ENCODE measurements at places on chromosomes 7 and 10.

- peak; percentile 28 for DNase-seq
Measured at GRCh38 chr7:85125651-85126131, 61.2 kb downstream of the SEMA3D start.

DNA sequence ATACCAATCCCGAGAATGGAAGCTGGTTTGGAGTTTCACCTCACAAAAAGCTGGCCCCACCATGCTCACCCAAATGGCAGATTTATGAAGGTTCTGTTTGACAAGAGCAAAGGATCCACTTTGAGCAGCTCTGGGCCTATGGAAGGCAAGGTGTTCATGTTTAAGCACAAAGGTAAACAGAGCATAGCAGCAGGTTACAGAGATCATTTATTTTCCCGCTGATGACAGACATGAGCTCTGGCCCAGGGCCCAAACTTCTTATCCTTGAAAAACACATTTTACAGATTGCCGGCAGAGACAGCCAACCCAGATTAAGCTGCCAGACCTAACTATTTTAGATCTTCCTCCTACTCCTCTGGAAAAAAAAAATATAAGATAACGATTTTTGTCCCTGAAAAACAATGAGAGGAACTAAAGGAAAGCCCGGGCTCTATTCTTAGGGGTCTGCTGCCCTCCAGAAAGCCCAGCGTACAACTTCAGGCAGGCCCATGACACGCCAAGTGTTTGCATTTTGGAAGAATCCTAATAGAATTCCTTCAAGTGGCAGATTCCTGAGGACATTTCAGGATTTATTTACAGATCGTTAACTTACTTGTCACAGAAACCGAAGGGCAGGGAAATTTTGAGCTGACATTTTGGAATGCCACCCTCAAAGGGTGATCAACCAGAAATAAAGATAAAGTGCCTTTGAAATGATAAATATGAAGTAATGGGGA is 40.0 kb downstream of the SYPL1 start:
- no peak for DNase-seq

GRCh38 chr10:133307776-133308420 is 774 bp downstream of the TUBGCP2 start:
- no peak for DNase-seq

GRCh38 chr7:135164357-135165061 is 6.0 kb downstream of the CYREN start:
- DNase-seq: no peak

- no peak for DNase-seq
Measured at GRCh38 chr10:120517881-120518484, 61.0 kb downstream of the PLPP4 start.

DNA sequence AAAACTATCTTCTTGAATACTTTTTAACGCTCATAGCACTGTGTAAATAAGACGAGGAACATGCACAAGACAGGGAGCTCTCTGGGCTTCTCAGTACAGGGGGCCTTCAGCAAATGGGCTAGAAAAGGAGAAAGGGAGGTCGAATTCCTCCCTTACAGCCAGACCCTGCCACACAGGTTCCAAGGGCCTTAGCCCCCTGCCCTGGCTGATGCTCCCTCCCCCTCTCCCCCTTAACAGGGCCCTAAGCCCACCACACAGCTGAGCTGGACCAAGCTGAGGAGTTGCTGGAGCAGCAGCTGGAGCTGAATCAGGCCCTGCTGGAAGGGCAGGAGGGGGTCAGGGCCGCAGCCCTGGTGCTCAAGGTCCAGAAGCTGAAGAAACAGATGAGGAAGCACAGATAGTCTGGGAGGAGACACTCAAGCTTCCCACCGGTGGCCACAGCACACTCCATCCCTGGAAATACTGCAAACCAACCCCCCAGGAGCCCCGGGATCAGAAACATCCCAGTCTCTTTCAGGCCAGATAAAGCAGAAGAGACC is 153.9 kb downstream of the SNX13 start:
- no peak for DNase-seq

DNA sequence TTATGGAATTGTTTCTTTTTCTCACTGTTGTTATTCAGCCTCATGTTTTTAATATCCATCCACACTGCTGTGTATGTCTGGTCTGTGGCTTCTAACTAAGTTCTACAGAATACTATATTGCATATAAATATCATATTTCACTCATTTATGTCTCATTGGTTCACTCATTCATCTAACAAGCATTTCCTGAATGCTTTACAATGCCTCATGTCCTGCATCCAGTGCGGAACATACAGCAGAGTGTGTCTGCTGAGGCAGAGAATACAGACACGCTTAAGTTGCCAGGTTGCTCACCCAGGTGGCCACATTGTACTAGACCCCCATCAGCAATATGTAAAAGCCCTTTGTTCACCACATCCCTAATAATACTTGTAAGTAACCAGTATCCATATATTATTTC is 111.8 kb upstream of the CNTNAP2 start:
- no peak for DNase-seq

- peak; percentile 87 for DNase-seq
Measured at GRCh38 chr10:73110345-73110849, at the start of gene NUDT13. NUDT13 (plus strand) TSS chr10:73110455; CDS start chr10:73114366, 3,911 bp downstream.

DNA sequence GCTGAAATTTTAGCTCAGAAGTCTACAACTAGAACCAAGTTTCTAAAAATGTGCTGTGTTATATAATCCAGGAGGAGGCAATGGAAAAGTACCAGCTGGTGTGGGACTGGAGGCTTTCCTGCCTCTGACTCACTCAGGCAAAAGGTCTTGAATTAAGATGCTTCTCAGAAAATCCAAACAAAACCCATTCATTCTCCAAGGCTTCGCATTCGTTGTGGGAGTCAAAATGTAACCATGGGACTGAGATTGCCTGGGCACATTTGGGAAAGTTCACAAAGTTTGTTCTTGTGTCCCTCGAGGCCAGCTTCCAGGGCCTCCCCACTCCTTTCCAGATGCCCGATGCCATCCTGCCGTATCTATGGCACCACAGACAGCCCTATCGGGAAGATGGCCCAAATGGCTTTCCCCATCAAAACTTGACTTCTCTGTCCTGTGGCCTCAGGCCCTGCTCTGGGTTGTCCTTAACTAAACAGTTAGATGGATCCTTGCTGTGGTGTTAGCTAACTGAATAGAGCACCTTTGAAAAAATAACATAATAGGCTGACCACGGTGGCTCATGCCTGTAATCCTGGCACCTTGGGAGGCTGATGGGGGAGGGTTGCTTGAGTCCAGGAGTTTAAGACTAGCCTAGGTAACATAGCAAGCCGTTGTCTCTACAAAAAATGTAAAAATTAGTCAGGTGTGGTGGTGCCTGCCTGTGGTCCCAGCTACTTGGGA is 180.5 kb downstream of the PFKFB3 start:
- no peak for DNase-seq

DNA sequence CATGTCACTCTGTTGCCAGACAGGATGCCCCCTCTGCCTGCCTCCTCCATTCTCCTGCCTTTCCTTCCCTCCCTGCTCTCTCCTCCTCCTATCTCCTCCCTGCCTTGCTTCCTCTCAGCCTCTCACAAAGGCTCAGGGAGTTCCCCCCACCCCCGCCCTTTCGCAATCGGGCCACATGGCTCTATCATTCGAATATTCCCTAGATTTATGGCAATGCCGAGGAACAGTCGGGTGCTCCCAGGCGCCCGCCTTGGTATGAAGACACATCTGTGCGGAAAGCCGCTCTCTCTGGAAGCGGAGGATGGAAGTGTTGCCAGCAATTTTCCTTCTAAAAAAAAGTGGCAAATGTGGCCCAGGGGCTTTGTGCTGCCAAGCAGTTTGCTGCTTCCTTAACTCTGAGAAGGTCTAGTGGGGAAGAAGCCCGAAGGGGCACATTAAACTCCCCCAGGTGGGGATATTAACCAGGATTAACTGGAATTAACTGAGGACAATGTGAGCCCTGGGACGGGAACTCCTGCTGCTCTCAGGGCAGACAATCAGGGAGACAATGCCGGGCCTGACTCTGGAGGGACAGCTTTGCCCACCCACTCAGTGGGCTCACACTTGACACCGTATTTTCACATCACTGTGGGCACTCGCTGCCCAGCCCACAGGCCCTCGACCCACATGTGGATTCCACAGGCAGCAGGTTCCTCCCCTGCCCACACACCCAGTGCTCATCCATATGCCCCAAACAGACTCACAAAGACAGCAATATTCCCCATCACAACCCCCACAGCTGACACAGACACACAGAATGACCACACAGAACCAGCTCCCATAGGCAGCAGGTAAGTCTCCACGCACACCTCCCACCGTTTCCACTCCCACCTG is 88.4 kb upstream of the SMNDC1 start:
- no peak for DNase-seq

DNA sequence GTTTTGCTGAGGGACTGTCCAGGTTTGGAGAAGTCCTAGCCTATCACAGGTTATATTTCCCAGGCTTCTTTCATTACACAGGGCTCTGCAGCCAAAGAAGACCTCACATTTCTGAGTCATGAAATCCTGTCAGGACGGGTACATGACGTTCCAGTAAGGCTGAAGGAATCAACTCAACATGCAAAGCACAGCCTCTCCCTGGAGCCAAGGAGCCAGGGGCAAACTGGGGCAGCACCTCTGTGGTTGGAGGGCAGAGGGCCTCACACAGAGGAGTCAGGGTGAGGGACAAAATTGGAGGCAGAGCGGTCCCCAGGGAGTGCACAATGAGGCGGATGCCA is 116.3 kb upstream of the GDF10 start:
- no peak for DNase-seq

DNA sequence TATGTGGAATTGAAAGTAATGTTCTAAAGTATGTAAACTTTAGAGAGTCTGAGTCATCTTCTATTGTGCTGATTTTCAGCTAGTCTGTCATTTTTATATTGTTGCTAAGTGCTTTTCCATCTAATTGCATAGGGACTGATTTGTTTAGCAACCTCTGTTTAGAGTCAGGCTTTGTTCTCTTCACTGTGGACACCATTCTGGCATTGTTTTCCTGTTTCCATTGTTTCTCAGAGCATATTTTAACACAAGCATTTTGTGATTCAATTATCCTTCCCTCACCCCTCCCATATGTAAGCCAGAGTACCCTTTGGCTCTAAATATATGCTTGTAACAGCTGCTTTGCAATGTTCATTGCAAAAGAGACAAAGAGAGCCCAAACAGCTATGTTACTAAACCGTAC is 748.4 kb upstream of the PHF14 start:
- DNase-seq: no peak

GRCh38 chr10:7846591-7846990 is 28.3 kb downstream of the TAF3 start:
- no peak for DNase-seq

GRCh38 chr7:106986450-106986977 is 58.0 kb upstream of the PRKAR2B start:
- no peak for DNase-seq

- DNase-seq: no peak
Measured at GRCh38 chr10:1294748-1295147, 238.6 kb downstream of the WDR37 start.

DNA sequence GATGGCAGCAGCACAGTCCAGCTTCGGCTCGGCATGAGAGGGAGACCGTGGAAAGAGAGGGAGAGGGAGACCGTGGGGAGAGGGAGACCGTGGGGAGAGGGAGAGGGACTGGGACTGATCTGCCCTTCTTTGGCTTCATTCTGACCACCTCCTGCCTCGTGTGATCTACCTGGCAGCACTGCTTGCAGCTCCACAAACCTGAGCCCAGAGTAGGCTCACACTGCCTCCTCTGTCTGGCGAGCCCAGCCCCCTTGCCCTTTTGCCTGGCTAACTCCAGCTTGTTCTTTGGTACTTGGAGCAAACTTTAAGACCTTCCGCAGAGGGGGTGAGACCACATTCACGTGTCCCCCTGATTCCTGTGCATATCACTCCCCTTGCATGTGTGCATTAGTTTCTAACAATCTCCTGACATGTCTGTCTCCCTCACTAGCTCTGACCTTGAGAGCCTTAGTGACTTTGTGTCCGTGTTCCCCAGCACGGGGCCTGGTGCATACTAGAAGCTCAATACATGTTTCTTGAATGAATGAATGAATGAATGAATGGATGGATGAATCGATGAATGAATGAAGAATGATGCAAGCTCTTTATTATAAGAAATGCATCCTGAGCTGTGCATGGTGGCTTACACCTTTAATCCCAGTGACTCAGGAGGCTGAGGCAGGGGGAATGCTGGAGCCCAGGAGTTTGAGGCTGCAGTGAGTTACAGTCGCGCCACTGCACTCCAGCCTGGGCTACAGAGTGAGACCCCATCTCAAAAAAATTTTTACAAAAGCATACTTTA is 31.2 kb downstream of the UBTD1 start:
- no peak for DNase-seq

GRCh38 chr7:86904949-86905834 is 154.3 kb downstream of the ELAPOR2 start:
- DNase-seq: peak; percentile 3

DNA sequence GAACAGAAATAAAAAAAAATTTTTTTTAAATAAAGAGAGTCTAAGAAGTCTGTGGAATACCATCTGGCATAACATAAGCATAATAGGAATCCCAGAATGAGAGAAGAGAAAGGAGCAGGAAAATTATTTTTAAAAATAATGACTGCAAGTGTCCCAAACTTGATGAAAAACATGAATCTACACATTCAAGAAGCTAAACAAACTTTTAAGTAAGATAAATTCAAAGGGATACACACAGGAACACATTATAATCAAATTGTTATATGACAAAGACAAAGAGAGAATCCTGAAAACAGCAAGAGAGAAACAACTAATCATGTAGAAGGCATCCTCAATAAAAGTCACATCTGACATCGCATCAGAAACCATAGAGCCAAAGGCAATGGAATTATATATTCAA is 30.9 kb downstream of the SMURF1 start:
- DNase-seq: no peak

- DNase-seq: no peak
Measured at GRCh38 chr7:101453617-101454016, 90.9 kb downstream of the COL26A1 start.

DNA sequence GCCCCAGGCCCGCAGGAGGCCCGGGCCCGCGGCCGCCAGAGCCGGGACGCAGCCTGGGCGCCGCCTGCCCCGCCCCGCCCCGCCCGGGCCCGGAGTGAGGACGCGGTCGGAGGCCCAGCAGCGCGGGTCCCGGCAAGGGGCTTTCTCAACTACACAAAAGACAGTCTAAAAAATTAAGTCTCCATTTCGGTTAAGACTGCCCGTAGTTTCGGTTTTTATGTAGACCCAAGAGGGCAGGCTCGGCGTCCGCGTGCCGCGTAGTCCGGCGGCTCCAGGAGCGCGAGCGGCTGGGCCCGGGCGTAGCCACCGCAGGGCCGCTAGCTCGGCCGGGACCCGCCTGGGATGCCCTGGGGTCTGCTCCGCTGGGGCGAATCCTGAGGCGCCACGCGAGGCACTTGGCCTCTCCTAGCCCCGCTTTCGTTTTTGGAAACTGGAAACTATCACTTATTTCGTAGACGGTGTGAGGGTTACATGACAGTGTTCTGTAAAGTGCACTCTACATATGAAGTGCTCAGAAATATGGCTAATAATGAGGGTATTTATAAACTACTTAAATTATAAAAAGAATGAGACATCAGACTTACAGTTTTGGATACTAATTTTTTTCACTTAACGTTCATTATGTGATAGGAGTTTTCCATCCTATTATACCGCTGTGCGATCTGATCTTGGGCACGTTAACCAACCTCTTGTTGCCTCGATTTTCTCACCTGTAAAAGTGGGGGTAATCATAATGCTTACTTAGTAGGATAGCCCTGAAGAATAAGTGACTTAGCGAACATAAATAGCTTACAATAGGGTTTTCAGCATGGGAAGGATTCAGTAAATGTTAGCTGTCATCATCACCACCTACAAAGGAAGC is 573 bp downstream of the BLVRA start:
- no peak for DNase-seq

Measured in left renal cortex interstitium (tissue), 4 donors.